ENCODE measurements at places on chromosomes 11 and 22.
A peak's percentile ranks its signal among the peaks of the same experiment; 100 is the strongest.

GRCh38 chr11:11842421-11843008 is 743 bp downstream of the USP47 start:
- peak; percentile 88 for DNase-seq

DNA sequence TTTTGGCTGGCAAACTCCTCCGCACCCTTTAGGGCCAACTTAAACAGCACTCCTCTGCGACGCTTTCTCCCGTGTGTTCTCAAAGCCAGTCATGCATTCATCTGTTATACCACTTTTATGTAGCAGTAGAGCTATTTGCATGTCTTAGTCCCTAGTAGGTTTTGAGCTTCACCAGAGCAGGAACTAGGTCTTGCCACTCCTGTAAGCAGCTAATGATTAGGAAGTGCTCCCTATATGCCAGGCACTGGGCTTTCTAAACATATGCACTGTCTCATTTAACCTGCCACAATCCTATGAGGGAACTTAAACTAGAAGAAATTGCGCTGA is 180.8 kb downstream of the DBX1 start:
- no peak for DNase-seq

GRCh38 chr11:128483211-128483788 is 104.1 kb downstream of the ETS1 start:
- DNase-seq, result no peak

DNA sequence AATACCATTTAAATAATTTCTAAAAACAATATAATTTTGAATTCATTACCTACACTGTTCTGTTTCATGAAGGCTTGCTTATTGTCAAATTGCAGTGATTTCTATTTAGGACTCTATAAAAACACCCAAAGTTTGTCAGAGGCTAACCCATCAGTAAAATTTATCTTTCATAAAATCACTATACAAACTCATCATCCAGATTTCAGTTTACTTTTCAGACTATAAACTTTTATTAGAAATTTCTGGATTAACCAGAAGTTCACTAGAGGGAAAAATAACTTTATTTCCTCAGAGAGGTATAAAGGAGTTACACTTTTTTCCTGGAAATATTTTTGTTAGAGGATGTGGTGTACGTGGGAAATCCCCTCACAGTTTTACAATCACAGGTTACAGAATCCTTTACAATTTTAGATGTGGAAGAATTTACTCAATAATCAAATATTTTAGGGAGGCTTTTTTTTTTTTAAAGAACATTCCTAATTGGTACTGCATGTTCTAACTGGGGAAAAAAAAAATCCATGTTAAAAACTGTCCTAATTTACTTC is 176.7 kb downstream of the SWAP70 start:
- no peak for DNase-seq

- DNase-seq, result no peak
Observed at GRCh38 chr11:86337227-86337626, 35.2 kb downstream of the HIKESHI start.

DNA sequence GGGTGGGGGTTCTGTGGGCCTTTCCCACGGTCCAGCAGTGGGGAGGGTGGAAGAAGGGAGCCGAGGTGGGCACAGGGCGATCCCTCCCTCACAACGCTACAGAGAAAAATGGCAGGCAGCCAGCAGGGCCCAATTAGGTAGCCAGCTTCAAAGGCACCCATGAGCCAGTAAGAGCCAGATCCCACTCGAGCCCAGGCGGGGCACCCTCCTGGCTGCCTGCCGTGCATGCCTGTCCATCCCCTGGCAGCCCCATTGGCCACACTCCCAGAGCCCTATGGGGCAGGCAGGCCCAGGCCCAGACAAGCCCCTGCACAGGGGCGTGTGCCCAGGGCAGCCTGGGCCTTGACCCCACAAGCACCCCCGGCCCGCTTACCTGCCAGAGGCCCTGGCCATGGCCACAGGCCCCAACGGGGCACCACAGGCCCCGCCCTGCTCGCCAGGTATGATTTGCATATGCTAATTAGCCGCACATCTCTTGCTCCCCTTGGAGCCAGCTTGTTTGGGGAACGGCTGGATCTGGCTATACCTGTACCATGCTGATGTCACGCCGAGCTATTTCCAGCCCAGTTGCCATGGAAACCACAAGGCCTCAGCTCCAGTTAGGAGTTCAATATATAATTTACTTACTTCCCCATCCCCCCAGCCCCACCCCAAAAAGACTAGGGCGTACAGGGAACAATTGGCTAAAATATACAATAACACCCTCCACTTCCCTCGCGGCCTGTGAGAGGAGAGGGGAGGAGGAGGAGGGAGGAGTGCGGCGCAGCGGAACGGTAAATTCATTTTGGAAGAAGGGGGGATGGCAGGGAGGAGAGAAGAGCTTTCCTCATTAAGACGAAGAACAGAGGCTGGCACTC is 47.5 kb upstream of the TCF20 start:
- DNase-seq, result peak; percentile 41

DNA sequence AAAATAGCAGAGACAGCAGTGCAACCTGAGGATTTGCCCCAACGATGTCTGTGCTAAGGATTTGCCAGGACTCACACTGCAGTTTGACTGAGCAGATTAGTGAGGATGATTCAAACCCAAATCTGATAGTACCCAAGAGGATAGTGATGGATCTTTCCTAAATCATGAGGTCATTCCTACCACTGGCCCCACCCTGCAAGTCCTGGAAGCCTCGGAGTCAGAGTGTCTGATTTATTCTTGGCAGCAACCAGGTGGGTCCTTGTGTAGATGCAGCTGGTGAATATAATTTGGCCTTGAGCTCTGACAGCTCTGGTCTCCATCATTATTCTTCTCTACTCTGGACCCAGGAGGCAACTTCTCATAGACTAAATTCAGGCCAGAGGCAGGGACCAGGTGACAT is 179.3 kb upstream of the RAG2 start:
- DNase-seq, result no peak

DNA sequence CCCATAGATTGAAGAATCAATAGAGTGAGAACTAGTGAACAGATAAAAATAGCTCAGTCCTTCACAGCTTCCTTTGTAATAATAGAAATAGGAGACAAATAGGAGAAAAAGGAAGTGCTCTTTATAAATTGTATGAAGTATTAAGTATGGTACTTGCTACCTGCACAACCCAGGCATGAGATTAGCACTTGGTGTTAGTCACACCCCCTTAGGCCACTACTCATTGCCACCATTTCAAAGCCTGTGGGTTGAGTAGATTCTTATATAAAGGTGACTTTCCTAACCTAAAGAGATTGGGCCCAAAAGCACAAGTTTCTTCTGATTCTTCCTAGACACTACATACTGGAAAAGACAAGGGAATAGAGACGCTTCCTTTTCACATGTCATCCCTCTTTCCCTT is 37.7 kb upstream of the ADORA2A start:
- DNase-seq, result no peak

DNA sequence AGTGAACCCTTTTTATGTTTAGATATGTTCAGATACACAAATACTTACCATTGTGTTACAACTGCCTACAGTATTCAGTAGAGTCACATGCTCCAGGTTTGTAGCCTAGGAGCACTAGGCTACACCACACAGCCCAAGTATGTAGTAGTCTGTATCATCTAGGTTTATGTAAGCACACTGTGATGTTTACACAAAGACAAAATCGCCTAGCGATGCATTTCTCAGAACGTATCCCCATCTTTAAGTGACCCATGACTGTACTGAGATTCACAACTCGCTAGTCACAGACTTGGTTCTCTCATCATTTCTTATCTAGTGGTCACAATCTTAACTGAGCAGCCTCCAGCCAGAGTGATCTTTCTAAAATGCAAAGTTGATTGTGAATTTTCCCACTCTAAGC is 119.2 kb downstream of the RASSF10 start:
- DNase-seq, result no peak

DNA sequence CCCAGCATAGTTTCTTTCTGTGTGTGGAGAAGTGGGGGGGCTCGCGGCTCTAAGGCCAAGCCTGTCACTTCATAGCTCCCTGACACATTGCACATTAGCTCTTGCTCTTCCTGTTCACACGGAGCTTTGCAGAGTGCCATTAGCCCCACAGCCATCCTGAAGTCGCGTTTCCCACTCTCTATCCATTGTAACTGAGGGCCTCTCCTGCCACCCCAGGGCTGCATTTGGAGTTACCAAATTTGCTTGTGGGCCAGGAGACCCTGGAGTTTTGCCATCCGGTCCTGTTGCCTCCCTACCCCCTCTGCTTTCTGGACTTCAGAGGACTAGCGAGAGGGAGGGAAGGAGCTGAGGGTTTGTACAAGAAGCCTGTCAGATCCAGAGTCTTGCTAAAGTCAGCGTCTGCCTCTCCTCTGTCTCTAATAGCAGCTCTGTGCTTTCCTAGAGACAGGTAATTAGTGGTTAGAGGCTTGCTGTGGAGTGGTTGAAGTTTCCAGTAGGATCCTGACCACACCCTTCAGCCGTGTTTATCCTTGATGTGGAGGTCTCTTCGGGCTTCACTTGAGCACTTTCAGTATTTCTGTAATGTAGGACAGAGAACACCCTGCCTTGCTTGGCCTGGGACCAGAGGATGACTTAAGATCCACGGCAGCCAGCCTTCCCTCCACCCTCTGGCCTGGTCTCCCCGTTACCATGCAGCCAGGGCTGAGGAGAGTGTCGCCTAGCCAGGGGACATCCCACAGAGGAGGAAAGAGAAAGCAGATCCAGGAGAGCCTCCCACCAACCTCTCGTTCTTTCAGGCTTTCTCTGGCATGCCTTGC is 14.1 kb downstream of the DCPS start:
- no peak for DNase-seq

DNA sequence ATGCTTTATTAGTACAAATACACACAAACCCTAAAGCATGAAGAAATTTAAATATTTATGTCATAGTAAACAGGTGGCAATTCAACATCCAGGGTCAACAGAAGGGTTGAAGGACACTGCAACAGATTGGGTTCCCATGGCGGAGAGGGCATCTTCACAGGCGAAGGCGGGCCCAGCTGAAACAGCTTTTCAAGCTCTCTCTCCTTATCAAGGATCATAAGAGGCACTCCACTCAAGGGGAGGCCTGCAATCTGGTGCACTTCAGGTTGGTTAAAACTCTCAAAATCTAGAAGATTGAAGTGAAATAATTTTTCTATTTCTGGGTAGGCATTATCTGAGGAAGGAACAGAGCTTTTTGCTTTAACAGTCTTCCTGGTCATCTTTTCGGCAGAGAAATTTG is 16.8 kb upstream of the SLC22A8 start:
- no peak for DNase-seq

DNA sequence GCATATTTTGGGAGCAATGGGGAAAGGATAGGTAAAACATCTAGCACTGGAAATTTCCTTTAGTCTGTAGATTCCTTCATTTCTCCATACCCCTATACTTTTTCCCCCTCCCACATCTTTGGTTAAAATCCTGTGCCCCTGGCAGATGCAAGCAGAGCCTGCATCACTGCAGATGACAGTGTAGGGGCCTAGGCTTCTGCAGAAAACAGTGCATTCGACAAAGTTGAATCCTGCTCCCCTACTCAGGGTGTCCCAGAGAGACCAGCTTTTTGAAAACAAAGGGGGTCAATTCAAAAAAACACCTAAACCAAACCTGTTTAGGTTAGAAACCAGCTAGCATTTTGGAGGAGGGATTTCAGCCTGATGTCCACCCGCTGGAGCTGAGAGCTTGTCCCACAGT is 43.8 kb upstream of the BLID start:
- DNase-seq, result no peak

DNA sequence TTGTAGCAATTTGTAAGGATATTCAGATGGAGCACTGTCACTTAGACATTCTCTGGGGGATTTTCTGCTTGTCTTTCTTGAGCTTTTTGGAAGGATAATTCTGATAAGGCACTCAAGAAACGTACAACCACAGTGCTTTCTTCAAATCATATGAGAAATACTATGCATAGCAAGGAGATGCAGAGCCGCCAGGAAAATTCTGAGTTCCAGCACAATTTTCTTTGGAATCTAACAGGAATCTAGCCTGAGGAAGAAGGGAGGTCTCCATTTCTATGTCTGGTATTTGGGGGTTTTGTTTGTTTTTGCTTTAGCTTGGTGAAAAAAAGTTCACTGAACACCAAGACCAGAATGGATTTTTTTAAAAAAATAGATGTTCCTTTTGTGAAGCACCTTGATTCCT is 9.9 kb downstream of the PRSS23 start:
- no peak for DNase-seq

- no peak for DNase-seq
Observed at GRCh38 chr22:46481386-46481785, 56.0 kb downstream of the CELSR1 start.

DNA sequence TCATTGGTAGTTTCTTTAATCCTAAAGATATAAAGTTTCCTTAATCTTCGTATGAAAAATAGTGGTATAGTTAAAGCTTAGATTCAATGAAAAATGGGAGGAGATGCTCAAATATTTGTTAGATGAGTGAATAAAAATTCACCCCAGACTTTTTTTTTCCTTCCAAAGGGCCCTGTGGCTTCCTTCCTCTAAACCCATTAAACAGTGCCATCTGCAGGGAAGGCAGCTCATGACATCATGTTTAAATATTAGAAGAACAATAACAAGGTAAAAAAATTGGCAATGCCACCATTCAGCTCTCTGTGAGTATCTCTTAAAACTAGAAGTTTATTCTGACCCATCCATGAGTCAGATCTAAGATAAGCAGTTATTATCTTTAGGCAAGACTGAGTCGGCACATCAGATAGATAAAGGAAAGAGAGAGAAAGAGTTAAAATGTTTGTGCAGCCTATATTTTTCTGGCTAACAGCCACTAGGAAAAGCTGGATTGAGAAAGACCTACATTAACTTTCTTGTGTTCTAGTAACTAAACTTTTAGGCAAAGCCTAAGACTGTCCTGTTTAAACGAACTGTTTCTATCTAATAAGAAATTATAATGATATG is 19.1 kb upstream of the OOSP1 start:
- peak; percentile 77 for DNase-seq

DNA sequence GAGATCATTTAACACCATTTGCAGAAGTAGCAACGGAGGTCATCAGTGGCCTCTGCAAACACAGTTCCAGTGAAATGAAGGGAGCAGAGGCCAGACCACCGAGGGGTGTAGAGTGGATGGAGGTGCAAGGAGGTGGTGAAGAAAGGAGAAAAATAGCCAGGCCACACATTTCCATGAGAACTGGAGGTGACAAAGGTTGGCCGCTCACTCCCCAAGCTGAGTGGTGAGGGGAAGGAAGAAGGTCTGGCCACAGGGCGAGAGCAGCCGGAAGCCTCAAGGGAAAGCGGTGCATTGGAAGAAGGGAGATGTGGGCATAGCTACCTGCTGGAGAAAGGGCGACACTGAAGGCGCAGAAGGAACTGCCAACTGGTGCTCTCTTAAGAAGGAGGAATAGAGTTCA is 20.1 kb upstream of the TMPRSS4 start:
- no peak for DNase-seq

- DNase-seq, result no peak
Observed at GRCh38 chr22:35463231-35463933, 63.4 kb downstream of the MCM5 start.

DNA sequence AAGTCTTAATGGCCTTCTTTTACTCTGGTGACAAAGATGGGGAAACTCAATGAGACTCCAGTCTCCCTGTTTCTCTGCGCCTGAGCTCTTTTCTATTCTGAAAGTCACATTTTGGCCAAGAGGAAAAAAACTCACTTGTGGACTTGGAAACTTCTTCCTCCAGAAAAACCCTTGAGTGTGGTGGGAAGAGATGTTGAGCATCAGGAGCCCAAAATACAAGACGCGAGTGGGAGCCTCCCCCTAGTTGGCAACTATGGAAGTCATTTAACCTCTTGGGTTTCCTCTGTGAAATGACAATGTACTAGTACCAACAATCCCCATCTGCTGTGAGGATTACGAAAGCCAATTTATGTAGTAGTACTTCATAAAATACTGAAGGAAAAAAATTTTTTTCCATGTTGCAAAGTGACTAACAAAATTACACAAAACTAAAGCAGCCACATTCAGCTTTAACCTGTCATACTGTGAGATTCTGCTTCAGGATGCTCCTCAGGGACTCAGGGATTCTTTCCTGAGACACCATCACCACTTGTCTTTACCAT is 524 bp upstream of the SLC25A17 start:
- DNase-seq, result peak; percentile 46

Measured in A673 (cell line).